ENCODE measurements at places on chromosomes 4 and X.

DNA sequence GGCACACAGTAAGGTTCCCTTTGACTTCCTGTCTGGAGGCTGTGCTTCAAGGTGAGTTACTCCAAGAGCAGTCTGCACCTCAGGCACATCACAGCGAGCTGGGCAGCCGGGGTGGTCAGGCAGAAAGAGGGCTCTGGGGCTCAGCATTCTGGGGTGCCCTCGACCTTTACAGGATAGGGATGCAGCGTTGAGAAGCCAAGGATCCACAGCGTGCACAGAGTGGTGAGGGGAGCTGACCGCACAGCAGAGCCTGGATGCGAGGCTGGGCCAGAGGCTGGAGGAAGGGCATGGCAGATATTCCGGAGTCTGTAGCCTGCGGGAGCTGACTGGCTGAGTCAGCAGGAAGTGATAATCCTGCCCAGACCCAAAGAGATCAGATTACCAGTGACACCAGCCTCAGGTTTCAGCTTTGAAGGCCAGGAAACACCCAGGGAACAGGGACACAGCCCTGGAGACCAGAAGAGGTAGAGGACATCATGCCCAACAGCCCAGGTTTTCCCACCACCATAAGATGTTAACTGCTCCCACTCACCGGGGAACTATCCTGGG lies 38.4 kb upstream of the PDLIM3 start:
- DNase-seq = no peak

GRCh38 chr4:136383082-136383481 lies 1149.2 kb downstream of the PCDH18 start:
- no peak for DNase-seq

DNA sequence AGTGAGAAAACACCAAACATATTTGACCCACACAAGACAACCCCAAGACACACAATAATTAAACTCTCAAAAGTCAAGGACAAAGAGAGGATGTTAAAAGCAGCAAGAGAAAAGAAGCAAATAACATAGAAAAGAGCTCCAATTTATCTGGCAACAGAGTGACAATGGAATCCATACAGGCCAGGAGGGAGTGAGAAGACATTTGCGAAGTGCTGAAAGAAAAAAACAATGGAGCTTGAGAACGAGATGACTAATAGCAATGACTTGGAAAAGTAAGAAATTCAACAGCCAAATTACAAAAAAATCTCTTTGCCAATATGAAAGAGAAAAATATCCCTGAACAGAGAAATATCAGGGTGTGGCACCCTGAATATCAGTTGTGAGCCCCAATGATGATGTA lies 61.6 kb downstream of the MAD2L1 start:
- no peak for DNase-seq

DNA sequence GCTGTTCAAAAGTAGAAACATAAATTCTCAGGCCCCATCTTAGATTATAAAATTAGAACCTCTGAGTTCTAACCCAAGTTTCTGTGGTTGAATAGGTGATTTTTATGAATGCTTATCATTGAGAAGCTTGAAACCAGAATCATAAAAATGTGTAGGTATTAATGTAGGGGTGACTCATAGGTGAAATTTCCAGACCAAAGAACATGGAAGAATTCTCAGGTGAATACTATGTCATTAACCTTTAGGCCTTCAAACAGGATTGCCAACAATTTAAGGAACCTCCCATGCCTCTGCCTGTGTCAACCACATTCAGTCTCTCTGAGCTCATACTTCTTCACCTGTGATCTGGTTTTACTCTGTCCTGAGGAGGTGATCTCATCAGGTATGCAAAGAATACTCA lies 177.8 kb downstream of the NPFFR2 start:
- no peak for DNase-seq

DNA sequence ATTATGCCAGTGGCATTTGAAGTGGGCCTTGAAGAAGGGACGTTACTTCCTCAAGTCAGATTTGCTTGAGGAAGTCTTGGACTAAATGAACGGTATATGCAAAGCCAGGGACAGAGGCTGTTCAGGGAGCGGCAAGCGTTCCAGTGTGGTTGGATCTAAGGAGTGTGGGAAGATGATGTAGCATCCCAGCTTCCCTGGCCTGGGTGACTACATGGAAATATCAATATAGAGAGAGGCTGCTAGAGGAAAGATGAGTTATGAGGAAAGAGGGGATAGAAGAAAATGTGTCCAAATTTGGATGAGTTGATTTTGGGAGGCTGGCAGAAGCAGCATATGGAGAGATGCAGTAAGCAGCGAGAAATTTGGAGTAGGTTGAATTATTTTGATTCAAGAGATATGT lies 432.5 kb upstream of the TENM3 start:
- no peak for DNase-seq
